Gastrocnemius medialis (tissue), 4 donors: ENCODE measurements at places on chromosomes 3 and 15.

DNA sequence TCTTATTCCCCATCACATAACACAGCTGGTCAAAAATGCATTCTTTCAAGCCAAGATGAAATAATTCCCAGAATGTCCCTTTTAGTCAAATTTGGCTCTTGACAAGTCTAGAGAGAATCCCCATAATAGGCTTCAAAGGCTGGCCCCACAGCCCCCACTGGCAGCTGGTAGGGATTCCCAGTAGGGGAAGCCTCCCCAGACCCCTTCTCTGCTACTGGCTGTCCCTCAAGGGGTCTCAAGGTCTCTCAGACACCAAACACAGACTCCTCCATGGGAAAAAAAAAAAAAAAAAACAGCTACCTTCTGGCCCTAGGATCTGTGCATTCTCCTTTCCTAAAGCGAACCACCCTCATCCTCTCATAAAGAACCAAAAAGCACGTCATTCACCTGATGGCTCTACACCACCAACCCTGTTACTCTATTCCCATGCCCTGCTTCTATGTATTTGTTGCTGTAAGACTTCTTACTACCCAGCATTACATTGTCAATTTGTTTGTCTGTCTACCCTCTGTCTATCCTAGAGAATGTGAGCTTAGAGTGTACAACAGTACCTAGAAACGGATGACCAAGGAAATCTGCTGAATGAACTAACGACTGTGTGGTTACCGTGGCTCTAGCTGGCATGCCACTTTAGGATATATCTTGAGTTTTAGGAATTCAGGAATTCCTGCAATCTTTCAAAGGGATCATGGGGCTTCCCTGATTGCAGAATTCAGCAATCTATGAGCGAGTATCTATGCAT is 164.1 kb upstream of the NSMCE3 start:
- H3K27me3 ChIP-seq = no peaks in the 10 kb centered on the region
- no peak for DNase-seq
- H3K36me3 ChIP-seq = no peaks in the 10 kb centered on the region
- H3K4me1 ChIP-seq = no peaks in the 10 kb centered on the region
- H3K27ac ChIP-seq = no peak overlapping the region

- no peaks in the 10 kb centered on the region for H3K36me3 ChIP-seq
- no peak overlapping the region for H3K27ac ChIP-seq
- no peaks in the 10 kb centered on the region for H3K27me3 ChIP-seq
- no peak for DNase-seq
- H3K4me1 ChIP-seq = no peaks in the 10 kb centered on the region
These were observed 72.3 kb downstream of the THSD4 start for GRCh38 chr15:71187526-71187925.

DNA sequence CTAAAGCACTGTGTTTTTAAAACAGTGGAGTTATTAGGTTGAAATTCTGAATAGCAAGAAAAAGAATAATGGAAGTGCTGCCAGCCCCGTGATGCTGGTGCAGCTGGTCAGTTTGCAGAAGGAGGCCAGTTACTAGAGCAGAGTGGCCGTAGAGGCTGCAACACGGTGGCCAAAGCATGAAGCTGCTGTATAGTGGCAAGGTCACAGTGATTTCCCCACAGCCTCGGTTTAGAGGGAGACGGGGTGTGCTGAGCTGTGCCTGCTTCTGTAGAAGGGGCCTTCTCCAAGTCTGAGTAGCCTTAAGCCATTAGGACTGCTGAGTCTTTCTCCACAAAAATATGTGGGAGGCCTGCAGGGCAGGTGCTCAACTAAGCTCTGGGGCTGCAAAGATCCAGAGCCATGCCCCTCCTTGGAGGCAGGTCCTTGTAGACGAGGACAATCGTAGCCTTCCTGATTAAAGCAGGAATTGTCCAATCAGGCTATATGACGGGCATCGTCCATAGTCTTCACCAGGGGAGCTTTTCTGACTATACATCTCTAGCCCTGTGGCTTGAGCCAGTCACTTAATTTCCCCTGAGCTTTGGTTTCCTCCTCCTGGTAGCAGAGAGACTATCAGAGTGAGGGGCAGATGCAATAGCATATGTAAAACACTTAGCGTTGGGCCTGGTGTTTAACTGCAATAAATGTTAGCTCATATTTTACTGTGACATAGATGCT is 151.6 kb downstream of the PGPEP1L start:
- H3K27me3 ChIP-seq = no peaks in the 10 kb centered on the region
- DNase-seq = no peak
- H3K4me3 ChIP-seq = no peak overlapping the region
- no peak overlapping the region for H3K27ac ChIP-seq
- H3K36me3 ChIP-seq = no peaks in the 10 kb centered on the region
- peaks cover 47% of the 10 kb centered on the region for H3K4me1 ChIP-seq

DNA sequence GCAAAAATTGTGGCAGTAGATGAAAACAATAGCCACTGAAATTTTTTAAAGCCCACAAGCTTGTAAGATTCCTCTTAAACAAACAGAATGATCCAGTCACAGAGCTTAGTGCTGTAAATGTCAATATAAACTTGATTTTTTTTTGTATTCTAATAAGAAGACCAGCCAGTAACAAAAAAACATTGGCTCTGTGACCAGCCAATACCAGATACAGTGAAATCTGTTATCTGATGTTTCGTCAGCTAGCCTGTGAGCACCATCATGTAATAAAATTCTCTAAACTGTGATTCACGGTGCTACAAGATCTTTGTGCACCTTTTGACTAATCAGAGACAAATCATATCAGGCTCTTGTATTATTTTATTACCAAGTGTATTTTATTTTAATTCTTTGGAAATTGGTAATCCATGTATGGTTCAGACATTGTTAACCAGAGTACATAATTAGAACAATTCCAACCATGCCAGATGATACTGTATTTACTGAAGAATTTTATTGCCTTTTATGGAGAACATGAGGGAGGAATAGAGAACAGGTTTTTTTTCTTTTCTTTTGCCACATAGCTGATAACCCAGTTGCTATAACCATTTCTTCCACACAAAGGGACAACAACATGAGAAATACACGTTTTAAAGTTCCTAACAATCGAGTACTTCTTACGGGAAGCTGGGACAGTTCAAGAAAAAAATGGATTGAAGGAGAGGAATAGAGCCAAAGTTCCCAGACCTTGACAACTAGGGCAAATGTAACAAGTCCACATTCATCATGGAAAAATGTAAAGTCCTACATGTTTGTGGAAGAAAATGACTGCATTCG is 71.9 kb downstream of the FILIP1L start:
- peaks cover 73% of the 10 kb centered on the region for H3K4me1 ChIP-seq
- no peaks in the 10 kb centered on the region for H3K27me3 ChIP-seq
- no peaks in the 10 kb centered on the region for H3K36me3 ChIP-seq
- H3K27ac ChIP-seq = peak overlapping the region; percentile 90
- no peak for DNase-seq
- no peak overlapping the region for H3K4me3 ChIP-seq

GRCh38 chr15:42367041-42367440 is 7.7 kb downstream of the CAPN3 start:
- H3K4me1 ChIP-seq = peaks cover 71% of the 10 kb centered on the region
- peak; percentile 87 for DNase-seq
- H3K27me3 ChIP-seq = no peaks in the 10 kb centered on the region
- H3K4me3 ChIP-seq = no peak overlapping the region
- peak overlapping the region; percentile 95 for H3K27ac ChIP-seq
- H3K36me3 ChIP-seq = no peaks in the 10 kb centered on the region

GRCh38 chr15:57112178-57112577 is 193.7 kb downstream of the TCF12 start:
- H3K4me3 ChIP-seq = no peak overlapping the region
- peak; percentile 65 for DNase-seq
- peaks cover 37% of the 10 kb centered on the region for H3K4me1 ChIP-seq
- peak overlapping the region; percentile 61 for H3K27ac ChIP-seq

DNA sequence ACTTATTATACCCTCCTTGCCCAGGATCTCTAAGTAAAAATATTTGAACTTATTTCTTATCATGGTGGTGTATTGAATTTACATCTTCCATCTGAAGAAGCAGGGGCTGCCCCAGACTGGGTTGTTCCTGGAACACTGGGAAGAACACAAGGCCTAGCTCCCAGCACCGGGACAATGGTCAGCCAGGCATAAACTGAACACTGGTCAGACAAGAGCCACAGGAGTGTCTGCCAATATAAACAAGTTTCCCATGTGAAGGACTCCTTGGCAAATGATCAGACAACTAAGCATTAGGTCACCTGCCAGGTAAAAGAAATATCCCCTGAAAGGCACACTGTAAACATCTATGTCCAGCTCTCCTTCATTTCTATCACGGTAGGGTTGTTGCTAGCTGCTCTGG is 172.4 kb downstream of the ATP8B4 start:
- H3K27ac ChIP-seq = no peak overlapping the region
- no peaks in the 10 kb centered on the region for H3K36me3 ChIP-seq
- DNase-seq = no peak
- no peaks in the 10 kb centered on the region for H3K27me3 ChIP-seq
- no peaks in the 10 kb centered on the region for H3K4me1 ChIP-seq
- H3K4me3 ChIP-seq = no peak overlapping the region

DNA sequence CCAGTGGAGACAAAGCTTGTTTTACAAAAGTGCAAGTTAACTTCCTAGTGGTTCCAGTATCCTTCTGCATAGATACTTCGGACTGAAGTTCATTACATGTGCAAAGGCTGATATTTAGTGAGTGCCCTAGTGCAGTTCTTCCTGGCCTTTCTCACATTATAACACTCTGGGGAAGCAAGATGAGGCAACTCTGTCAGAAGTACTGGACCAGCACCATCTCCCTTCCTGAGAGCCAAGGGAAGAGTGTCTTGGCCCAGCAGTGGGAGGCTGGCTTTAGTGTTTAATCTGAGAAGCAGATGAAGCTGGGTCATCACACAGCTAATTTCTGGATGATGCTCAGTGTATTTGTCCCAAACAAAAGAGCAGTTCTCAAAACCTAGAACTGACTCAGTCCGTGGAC is 397.7 kb downstream of the CACNA2D3 start:
- H3K4me1 ChIP-seq = no peaks in the 10 kb centered on the region
- H3K27ac ChIP-seq = no peak overlapping the region
- H3K4me3 ChIP-seq = no peak overlapping the region
- peak; percentile 30 for DNase-seq

DNA sequence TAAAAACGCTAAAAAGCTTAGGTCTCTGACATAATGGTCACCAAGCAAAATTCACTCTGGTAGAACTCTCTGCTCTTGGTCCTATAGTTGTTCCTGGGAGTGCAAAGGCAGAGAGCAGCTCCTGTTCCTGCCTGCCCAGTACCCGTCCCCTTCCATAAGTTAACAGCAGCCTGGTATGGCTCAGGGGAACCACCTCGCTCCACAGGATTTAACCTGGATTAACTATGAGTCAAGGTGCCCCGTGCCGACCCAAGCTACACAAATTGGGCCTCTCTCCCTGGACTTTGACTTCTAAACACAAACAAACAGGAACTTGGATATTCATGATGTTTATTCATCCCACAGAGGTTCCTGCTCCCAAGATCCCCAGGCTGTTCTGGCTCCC is 32.1 kb downstream of the SCAP start:
- H3K4me1 ChIP-seq = peaks cover 24% of the 10 kb centered on the region
- no peak overlapping the region for H3K4me3 ChIP-seq
- no peak for DNase-seq

DNA sequence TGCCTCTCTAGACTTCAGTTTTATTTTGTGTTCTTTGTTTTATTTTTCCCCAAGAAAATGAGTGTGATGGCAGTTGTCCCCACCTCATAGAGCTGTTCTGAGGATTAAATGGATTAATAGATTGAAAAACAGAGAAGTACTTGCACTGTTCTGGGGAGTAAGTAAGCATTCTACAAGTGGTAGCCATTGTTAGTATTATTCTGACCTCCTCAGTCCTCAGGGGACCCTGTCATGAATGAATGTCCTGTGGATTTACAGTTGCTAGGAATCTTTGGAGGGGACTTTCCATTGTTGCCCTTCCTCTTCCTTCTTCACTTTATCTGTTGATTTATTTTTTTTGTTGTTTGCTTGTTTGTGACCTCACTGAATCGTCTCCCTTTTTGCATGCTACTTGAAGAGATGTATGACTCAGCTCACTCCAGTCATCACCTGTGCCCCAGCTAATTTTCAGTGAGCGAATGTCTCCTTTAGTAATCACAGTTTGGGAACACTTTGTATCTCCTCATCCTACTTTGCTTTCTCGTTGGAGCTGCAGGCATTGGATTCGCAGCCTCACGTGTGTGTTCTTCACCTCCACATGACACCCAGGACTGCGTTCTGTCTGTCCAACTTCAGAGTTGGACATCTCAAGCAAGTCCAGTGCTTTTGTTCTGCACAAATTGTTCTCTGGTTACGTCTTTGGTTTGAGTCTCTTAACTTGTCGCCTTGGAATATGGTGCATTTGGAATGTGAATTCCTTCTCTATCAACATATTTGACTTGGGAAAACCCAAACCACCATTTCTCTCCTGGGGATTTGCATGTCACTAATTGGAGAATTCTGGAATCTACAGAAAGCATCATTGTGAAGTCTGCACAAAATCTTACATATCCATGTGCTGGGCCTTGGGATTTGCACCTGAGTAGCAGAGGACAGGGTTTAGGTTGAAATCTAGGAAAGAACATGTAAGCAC is 54.5 kb downstream of the LRTM1 start:
- H3K4me3 ChIP-seq = no peak overlapping the region
- no peaks in the 10 kb centered on the region for H3K36me3 ChIP-seq
- H3K27ac ChIP-seq = no peak overlapping the region
- peaks cover 3% of the 10 kb centered on the region for H3K4me1 ChIP-seq

- no peak overlapping the region for H3K4me3 ChIP-seq
- H3K36me3 ChIP-seq = no peaks in the 10 kb centered on the region
- H3K27me3 ChIP-seq = no peaks in the 10 kb centered on the region
- DNase-seq = no peak
- H3K4me1 ChIP-seq = peaks cover 9% of the 10 kb centered on the region
These were observed 46.7 kb downstream of the CAPN3 start for GRCh38 chr15:42405863-42406482.

DNA sequence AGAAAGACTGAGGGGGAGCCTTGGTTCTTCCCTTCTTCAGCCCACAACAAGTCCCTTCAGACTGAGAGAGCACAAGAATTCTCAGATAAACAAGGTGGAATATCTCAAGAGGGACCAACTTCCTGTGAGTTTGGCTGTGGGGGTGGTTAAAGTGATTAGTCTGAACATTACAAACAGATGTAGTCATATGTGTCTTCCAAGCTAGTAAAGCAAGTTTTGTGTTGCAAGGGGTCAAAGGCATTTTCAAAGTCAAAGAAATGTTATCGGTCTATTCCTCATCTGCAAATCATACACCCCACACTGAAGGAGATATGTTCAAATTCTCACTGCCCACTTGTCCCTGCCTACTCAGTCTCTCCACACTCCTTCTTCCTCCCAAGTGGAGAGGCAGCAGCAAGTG is 242.5 kb downstream of the FAM43A start:
- no peaks in the 10 kb centered on the region for H3K36me3 ChIP-seq
- no peak for DNase-seq
- H3K4me1 ChIP-seq = peaks cover 25% of the 10 kb centered on the region

- no peaks in the 10 kb centered on the region for H3K27me3 ChIP-seq
- no peaks in the 10 kb centered on the region for H3K36me3 ChIP-seq
- peaks cover 5% of the 10 kb centered on the region for H3K4me1 ChIP-seq
- H3K27ac ChIP-seq = no peak overlapping the region
- H3K4me3 ChIP-seq = no peak overlapping the region
These were observed 82.3 kb upstream of the NPHP3 start for GRCh38 chr3:132804498-132804897.

GRCh38 chr3:61774279-61774890 is 213.0 kb downstream of the PTPRG start:
- no peaks in the 10 kb centered on the region for H3K36me3 ChIP-seq
- no peak overlapping the region for H3K4me3 ChIP-seq
- peaks cover 43% of the 10 kb centered on the region for H3K4me1 ChIP-seq
- H3K27ac ChIP-seq = peak overlapping the region; percentile 63
- DNase-seq = no peak

- H3K36me3 ChIP-seq = no peaks in the 10 kb centered on the region
- no peak overlapping the region for H3K27ac ChIP-seq
- H3K4me1 ChIP-seq = no peaks in the 10 kb centered on the region
- no peak overlapping the region for H3K4me3 ChIP-seq
These were observed 184.0 kb upstream of the CNTN6 start for GRCh38 chr3:908839-909238.
